ENCODE measurements at places on chromosomes 2 and 18.

DNA sequence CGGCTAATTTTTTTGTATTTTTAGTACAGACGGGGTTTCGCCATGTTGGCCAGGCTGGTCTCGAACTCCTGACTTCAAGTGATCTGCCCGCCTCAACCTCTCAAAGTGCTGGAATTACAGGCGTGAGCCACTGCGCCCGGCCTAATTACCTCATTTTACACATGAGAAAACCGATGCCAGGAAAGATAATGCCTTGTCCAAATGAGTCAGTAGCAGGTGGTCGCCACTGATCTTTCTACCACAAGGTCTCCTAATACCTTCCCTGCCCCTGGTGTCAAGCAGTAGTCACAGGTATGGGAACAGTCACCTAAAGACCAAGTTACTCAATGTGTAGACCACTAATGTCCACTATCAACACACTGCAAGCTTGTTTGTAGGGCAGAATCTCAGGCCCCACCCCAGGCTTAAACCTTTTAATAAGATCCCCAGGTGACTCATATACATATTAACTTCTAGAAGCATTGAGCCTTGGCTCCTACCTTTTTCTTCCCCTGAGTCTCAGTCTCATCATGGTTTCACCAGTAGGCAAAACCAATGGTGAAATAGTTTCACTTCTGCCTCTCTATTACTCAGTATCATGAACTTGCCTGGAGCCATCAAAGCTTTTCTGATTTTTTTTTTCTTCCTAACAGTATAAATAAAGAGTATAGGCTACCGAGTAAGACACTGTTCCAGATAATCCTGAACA, 6.9 kb upstream of the EPB41L5 start:
- DNase-seq, result no peak

DNA sequence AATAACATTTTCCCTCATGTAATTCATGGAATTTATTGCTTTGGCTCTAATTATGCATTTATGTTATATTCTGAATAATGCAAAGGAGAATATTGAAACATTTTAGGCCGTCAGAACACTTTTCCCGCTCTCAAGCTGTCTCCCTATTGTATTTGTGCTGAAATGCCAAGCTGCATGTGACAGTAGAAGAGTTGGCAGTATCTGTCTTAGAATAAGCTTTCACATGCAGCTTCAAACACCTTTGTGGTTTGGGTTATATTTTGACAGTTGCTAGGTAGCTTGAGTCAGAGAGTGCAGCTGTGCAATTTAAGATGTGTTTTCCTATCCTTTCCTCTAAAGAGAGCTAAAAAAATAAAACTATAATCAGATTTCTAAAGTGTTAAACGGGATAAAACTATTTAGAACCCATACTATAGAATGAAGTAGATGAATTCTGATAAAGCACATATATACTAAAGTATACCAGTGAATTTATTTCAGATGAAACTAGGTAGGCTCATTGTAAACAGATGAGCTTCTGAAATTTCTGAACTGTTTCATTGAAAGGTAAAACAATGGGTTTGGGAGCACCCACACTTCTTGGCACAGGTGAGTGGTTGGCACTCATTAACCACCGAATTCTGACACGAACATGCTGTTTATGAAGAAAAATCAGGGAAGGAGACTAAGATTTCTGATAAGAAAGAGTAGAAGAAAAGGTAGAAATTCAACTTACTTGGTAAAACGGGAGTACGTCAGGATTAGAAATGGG, 43.4 kb downstream of the PLCL1 start:
- DNase-seq, result no peak

GRCh38 chr2:21041943-21042707, 1.7 kb downstream of the APOB start:
- DNase-seq, result no peak

DNA sequence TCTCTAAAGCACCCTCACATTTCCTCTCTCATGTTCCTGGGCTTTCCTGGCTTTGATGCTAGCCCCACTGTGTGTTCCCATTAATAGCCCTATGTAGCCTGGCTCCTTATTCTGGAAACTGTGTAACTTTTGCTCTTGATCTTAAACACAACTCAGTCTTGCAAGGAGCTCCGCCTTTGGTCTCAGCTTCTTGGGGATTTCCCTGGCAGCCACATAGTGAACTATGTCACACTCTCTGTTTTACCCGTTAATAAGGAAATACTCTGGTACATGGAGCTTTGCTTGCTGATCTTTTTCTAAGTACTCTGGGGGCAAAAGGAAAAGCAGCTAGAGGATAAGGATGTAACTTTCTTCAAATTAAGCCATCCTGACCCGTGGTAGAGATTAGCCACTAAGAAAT, 259.3 kb downstream of the NEDD4L start:
- no peak for DNase-seq

- DNase-seq, result no peak
Observed at GRCh38 chr2:136122661-136123060, 4.7 kb upstream of the CXCR4 start.

GRCh38 chr2:10493634-10494281, 45.6 kb upstream of the ODC1 start:
- peak; percentile 73 for DNase-seq

DNA sequence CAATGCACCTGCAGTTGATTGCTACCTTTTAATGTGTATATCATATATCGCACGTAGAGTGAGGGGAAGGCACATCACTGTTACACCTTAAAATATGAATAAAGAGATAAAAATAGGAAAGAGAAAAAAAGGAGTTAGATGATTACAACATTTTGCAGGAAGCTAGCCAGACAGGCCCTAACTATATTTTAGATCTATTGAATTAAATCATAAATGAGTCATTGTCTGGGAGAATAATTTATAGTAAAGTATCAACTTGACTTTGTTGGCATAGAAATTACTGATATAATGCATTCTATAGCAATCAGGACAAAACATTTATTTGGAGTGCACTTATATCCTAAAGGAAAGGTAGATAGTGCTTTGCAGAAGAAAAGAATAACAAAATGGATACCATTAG, 384.9 kb upstream of the NXPH2 start:
- DNase-seq, result no peak

- DNase-seq, result no peak
Observed at GRCh38 chr2:240730501-240731177, 39.0 kb downstream of the AQP12A start.

GRCh38 chr2:124804014-124804940, 779.2 kb downstream of the CNTNAP5 start:
- no peak for DNase-seq

- DNase-seq, result no peak
Observed at GRCh38 chr18:12373116-12373770, 3.8 kb downstream of the AFG3L2 start.

GRCh38 chr2:99949530-99949929, 192.9 kb downstream of the AFF3 start:
- DNase-seq, result no peak

GRCh38 chr18:6639305-6639704, 90.2 kb upstream of the ARHGAP28 start:
- DNase-seq, result no peak

- no peak for DNase-seq
Observed at GRCh38 chr2:60299179-60299578, 254.3 kb downstream of the BCL11A start.

GRCh38 chr2:219249203-219249980, 3.7 kb upstream of the TUBA4B start:
- peak; percentile 23 for DNase-seq

DNA sequence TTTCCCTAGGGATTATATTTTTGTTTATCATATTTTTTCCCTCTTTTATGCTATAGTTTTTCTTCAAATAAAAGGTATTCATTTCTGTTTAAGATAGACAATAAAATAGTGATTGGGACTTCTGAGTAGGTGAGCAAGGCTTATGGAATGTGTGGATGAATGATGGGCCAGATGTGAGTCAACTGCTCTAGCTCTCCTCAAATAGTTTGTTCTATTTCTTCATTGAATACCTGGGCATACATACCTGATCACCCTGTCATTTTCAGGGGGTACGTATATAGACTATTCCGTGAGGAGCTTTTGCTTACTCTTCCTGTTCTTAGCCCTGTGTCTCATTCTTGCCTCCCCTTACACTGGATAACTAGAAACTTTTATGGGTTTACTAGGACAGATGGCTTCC, 41.9 kb downstream of the BABAM2 start:
- DNase-seq, result no peak

DNA sequence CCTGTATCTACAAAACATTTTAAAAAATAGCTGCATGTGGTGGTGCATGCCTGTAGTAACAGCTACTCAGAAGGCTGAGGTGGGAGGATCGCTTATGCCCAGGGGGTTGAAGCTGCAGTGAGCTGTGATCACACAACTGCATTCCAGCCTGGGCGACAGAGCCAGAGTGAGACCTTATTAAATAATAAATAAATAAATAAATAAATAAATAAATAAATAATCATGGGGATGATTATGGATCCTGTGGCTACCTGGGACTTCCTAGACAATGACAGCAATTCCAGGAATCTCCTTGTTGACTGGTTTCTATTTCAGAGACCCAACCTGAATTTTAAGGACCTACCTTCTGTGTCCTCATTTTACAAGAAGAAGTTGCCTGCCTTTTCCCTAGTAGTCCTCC, 91.5 kb downstream of the KCTD18 start:
- DNase-seq, result no peak

- peak; percentile 2 for DNase-seq
Observed at GRCh38 chr2:69490486-69490885, 53.3 kb upstream of the NFU1 start.

GRCh38 chr2:190572246-190572645, 37.7 kb upstream of the NEMP2 start:
- no peak for DNase-seq

DNA sequence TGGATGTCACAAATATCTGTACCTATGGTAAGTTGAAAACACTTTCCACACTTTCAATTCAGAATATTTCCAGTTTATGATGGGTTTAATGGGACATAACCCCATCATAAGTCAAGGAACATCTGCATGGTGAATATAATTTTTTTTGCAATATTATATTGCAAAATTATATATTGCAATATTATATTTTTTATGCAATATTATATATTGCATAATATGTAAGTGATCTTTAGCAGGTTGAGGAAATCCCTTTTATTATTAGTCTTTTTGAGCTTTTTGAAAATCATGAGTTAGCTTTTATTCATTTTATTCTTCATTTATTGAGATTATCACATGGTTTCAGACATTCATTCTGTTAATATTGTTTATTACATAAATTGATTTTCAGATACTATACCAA, 342.2 kb upstream of the GALNT5 start:
- no peak for DNase-seq

DNA sequence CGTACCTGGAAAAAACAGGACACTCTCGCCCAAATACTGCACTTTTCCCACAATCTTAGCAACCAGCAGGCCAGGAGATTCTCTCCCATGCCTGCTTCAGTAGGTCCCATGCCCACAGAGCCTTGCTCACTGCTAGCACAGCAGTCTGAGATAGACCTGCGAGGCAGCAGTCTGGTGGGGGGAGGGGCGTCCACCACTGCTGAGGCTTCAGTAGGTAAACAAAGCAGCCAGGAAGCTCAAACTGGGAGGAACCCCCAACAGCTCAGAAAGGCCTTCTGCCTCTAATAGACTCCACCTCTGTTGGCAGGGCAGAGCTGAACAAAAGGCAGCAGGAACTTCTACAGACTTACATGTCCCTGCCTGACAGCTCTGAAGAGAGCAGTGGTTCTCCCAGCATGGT, 1202.8 kb upstream of the ACVR2A start:
- DNase-seq, result no peak
